ENCODE measurements at places on chromosomes 11 and 22.
A peak's percentile ranks its signal among the peaks of the same experiment; 100 is the strongest.

DNA sequence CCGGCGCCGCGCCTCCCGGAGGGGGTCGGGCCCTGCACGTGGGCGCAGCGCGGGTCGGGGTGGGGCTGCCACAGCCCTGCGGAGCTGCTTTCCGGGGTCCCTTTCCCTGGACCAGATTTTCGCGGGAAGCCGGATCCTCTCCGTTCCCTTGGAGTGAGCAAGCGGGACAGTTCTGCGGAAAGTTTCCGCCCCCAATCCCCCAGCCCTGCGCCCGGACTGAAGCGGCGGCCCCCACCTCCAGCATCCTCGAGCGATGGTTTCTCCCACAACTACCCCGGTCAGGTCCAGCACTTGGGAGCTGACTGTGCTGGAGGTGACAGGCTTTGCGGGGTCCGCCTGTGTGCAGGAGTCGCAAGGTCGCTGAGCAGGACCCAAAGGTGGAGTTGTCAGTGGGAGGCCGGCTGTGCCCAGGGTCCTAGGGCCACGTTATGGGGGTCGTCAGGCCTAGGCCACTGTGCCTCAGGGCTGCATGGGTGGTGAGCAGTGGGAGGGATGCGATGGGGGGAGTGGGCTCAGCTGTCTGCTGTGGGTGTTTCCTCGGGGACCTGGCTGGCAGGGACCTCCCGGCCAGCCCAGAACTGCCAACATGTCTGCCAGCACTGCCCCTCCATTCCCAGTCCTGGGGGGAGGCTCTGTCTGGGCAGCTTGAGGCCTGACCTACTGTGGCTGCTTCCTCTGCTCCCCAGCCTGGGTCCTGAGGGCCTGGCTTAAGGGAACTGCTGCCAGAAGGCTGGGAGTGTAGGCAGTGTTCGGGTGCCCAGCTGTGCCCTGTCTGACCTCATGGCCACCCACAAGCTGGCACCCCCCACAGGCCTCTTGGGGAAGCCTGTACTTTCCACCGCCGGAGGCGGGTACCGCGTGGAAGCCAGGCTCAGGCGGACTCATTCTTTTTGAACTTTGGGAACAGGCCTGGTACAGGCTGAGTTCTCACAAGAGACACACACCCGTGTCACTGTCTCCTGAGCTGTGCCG, 726 bp downstream of the ST3GAL4 start:
- DNase-seq: no peak

DNA sequence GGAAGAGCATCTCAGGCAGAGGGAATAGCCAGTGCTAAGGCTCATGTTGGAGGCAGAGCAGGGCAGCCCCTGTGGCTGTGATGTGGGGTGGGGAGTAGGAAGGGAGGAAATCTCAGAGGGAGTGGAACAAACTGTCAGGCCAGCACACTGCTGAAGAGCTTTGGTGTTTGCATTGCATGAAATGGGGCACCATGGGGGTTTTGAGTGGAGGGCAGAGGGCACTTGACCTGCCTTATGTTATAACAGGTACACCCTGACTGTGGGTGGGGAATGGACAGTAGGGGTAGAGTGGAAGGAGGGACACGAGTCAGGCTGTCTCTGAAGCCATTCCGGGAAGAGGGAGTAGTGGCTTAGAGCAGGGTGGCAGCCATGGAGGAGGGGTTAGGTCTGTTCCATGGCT, 24.0 kb downstream of the PRDM11 start:
- DNase-seq: no peak

DNA sequence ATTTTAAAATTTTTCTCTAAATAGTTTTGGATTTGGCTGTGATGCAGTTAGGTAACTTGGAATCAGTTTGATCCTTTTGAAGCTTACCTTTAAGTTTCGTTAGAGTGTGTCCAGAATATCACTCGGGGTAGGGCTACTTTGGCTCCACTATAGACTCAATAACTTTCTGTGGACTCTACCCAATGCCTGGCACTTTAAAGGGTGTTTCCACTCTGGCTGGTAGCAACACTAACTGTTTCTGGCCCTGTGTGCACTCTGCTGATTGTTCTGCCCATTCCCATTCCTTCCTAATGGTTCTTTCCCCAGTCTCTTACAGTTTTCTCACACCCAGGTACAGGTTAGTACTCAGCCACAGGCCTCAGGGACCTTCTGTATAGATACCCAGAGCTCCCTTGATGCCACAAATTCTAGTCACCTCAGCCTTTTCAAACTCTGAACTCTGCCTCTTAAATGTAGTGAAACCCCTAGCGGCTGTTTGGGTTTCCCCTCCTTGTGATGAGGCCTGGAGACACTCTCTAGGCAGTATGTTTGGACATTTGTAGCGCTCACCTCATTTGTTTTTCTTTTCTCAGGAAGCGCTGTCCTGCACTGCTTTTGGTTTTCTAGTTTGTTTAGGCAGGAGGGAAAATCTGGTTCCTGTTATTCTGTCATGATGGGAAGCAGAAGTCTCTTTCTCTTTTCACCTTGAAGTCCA, 16.8 kb downstream of the CUL5 start:
- peak; percentile 4 for DNase-seq

DNA sequence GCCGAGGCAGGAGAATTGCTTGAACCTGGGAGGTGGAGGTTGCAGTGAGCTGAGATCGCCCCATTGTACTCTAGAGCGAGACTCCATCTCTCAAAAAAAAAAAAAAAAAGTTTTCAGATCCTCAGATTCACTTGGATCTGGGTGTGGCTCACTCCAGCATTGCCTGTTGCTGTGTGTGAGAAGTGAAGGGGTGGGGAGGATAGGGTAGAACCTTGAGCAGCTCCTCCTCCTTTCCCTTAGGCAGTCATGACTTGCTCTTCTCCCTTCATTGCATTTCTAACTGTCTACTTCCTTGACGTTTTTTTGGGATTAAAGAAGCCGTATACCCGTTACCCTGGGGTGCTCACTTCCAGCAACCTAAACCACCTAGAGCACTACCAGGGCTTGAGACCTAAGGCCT, 63.1 kb upstream of the YWHAH start:
- DNase-seq: no peak

- no peak for DNase-seq
Observed at GRCh38 chr11:1918436-1919315, 827 bp upstream of the TNNT3 start.
